ENCODE measurements at places on chromosomes 7 and 10.

DNA sequence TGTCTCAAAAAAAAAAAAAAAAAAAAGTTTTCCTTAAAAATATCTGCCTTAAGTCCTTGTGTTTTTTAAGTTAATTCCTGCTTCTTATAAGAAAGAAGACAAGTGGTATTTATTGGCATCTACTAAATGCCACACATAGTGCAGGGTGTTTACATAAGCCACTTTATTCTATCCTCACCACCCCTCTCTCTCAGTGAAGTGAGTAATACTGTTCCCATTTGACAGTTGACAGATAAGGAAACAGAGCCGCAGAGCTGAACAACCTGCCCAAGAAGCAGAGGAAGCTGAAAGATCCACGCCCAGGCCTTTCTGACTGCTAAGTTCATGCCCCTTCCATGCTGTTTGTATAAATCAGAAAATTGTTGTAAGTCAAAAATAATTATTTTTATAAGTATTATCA is 54.1 kb downstream of the ABLIM1 start:
- DNase-seq = no peak

DNA sequence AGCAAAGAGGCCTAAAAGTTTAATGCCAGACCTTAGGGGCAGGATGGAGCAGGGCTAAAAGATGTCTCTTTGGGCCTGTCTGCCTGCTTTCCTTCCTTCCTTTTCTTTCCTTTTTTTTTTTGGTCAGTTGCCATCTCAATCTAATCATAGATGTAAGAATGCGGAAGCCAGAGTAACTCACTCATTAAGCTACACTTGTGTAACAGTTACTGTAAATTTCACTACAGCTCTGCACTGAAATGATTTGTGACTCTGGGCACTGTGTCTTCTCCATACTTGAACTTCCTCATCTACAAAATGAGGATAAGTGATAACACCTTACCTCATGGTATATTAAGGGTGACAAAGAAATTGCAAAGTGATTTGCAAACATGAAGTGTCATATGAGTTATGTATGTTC is 75.5 kb upstream of the AGK start:
- no peak for DNase-seq

GRCh38 chr10:72186982-72187330 is 28.9 kb upstream of the ANAPC16 start:
- no peak for DNase-seq

DNA sequence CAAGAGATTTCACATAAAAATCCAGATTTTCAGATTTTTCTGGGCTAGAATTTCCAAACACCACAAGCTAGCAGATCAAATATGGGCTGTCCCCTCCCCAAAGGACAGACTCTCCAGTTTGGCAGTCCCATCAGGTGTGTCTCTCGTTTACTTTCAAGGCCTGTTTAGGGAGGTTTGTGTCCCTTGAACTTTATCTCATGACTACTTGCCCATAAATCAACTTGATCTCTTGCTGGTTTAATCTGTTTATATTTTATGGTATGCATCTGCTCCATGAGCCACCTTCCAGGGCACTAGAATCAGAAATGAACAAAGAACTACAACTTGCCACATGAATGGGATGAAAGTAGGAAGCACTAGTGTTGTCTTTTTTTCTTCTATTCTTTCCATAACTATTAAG is 5.2 kb downstream of the ZDHHC6 start:
- DNase-seq = no peak
